NCI-H460 (cell line): ENCODE measurements at places on chromosomes 6 and 20.

GRCh38 chr6:70219943-70220613, 82.8 kb downstream of the COL9A1 start:
- no peak for DNase-seq

DNA sequence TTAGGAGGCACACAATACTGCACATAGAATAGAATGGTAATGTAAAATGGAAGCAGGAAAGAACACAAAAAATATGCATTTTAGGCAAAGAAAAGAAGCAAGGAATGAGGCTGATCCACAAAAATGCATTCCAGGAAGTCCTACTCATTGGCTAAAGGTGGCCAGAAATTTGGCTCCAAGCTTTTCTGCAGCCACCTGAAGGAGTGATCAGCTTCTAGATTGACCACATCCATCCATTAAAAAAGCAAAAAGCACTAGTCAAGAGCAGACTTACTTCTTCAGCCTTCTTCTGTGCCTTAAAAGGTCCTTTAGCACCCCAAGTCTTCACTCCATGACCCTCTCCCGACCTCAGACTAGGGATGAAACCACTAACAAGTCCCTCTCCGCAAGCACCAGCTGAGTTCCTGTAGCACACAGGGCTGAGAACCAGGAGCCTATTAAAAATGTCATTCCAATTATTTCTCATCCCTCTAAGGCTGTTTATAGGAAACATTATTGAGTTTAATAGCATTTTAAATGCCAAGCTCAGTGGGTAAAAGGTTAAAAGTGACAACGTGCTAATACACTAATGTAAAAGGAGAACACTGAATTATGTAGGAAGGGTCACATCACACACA, 36.5 kb downstream of the TRAM2 start:
- no peak for DNase-seq

GRCh38 chr6:69232911-69233448, 563.8 kb downstream of the LMBRD1 start:
- DNase-seq: peak; percentile 49

DNA sequence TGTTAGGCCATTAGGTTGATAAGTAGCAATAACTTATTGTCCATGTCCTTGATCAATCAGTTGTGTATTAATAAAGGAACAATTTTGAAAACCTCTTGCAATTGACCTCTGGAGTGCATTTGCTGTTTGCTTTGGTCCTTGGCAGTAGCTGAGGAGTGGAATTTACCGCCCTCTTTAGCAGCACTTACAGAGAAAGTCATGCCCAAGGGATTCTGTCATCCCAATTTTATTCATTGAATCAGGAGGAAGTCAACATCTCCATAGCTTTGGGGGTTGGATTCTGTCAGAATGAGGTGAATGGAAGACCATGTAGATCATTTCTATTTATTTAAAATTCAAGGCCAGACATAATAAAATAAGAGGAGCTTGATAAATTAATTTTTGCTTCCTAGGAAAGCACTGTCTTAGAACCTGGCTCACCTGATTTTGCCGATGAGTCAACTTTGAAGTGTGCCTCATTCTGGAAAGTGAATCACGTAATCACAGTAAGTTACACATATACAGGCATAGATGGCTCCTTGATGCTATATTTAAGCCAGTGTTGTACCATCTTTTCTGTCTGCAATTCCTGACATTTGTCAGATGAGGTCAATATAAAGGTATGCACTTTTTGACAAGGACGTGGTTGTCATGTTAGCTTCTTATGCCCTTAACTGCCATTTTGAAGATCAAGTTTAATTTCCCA, 128.7 kb upstream of the MLIP start:
- no peak for DNase-seq

- DNase-seq: no peak
Measured at GRCh38 chr6:73286752-73287151, 23.8 kb upstream of the KHDC1 start.

- peak; percentile 93 for DNase-seq
Measured at GRCh38 chr20:62407221-62407992, at the start of gene CABLES2. CABLES2 (minus strand) TSS chr20:62407285; CDS start chr20:62407276, 9 bp downstream.

DNA sequence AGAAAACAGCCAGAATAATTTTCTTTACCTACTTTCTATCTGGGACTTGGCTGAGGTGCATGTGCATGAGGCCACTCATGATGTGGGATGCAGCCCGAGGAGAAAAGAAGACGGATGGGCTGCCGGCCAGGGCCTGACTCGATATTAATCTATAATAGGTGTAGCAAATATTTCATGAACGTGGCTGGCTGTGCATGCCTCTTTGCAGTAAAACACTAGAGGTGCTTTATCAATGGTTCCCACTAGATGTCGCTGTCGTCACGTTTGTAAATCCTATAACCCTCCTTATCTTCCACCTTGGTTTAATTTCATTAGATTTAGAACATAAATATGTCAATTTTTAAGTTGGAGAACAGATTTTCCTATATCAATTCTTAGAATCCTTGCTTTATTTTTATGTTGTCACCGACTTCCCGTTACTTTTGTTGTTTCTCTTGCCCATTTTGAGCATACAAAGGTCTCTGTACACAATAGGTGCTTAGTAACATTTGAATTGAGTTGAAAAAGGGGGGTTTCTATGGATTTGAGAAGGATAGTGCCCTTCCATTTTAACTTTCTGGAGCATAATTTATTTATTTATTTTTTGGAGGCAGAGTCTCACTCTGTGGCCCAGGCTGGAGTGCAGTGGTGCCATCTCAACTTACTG, 19.6 kb upstream of the FERMT1 start:
- DNase-seq: peak; percentile 58

GRCh38 chr6:170087941-170088581, 202.8 kb downstream of the DLL1 start:
- no peak for DNase-seq

DNA sequence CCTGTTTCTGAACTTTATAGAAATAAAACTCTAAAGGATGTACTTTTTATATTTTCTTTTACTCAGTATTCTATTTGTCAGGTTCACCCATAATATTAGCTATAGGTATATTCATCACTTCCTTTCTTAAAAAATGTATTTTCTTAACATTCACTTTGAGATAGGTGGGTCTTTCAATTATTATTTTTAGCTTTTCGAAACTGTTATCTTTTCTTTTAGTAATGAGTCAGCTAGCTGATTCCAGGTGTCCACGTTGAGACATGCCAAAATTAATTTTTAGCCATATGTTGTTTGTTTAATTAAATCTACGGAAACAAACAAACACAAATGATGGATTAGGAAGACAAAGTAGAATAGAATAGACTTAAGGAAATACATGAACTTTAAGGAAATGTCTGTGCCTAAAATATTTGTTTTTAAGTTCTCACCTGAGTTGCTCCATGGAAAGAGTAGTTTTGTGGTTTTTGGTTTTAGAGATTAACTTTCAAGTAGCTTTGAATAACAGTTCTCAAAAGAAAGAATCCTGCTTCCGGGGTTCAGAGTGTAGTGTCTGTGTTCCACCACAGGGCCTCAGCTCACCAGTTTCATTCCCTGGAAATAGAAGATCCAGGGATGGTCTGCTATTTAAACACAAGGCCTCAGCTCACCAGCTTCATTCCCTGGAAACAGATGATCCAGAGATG, 435.0 kb downstream of the HAO1 start:
- DNase-seq: no peak

GRCh38 chr6:154606457-154606856, 96.0 kb upstream of the CNKSR3 start:
- no peak for DNase-seq

- DNase-seq: no peak
Measured at GRCh38 chr20:5481872-5482271, 165.1 kb upstream of the PROKR2 start.

GRCh38 chr6:1770968-1771723, 161.4 kb downstream of the FOXC1 start:
- DNase-seq: no peak

GRCh38 chr6:41428996-41429421, 93.6 kb downstream of the NCR2 start:
- DNase-seq: no peak

GRCh38 chr20:13857961-13858360, 73.1 kb downstream of the NDUFAF5 start:
- no peak for DNase-seq

GRCh38 chr6:2108700-2109306, 136.6 kb downstream of the GMDS start:
- DNase-seq: no peak

- no peak for DNase-seq
Measured at GRCh38 chr6:111478064-111478476, 4.9 kb downstream of the REV3L start.

DNA sequence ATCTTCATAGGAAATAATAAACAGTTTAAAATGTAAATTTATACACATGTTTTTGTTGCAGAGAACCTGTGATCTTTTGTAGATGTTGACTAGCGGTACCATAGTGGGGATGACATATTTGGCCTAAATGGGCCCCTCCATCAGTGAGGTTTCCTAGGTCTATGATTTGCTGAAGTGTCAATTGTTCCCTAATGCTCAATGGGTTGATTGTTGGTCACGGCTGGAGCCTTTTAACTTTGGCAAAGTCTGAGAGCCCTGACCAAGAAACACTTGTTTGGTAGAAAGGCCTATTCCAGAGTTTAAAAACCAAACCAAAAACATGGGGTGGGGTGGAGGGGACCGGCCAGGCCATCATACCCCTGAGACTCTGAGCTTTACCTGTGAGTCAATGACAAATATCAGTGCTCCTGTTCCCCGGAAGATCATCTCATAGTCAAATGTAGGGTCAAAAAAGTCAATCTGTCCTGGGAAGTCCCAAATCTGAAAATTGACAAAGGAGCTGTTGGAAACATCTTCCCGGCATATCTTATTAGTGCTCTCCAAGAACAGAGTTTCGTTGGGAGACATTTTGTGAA, 25.1 kb downstream of the RRAGD start:
- no peak for DNase-seq

DNA sequence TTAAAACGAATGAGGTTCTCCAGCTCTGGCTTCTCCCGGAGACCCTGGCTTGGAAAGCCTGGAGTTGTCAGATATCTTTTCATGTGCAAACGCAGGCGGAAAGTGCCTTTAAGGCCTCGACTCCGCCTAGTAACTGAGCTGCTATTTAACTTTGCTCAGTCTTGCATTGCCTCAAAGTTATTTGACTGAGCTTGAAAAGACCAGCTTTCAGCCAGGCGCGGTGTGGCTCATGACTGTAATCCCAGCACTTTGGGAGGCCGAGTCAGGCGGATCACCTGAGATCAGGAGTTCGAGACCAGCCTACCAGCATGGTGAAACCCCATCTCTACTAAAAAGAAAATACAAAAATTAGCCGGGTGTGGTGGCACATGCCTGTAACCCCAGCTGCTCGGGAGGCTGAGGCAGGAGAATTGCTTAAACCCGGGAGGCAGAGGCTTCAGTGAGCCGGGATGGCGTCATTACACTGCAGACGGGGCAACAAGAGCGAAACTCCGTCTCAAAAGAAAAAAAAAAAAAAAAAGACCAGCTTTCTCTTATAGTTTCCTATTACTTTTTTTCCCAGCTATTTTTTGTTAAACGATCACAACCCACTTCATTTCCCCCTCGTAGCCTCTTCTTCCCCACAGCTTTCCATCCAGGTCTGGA, 1.9 kb downstream of the GCNT2 start:
- no peak for DNase-seq
